Retinal pigment epithelial cell (primary cell): ENCODE measurements at places on chromosomes 6 and 20.
A peak's percentile ranks its signal among the peaks of the same experiment; 100 is the strongest.

DNA sequence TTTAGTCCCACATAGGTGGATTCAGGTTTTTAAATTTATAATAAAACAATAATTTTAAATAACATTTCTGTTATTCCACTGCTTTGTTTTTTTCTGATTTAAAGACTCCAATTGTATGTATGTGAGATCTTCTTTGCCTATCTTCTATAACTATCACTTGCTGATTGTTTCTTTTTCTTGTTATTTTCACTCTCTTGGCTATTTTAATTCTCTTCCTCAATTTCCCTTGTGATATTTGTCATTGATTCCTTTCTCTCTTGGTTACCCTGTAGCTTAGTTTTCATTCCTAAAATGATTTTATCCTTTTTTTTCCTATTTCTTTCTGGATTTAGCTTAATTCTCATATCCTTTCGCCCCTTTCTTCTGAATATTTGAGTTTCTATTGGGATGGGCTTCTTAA, 227.3 kb upstream of the TENT5A start:
- DNase-seq = no peak

GRCh38 chr6:43170417-43170930, 595 bp upstream of the SRF start:
- peak; percentile 74 for DNase-seq

DNA sequence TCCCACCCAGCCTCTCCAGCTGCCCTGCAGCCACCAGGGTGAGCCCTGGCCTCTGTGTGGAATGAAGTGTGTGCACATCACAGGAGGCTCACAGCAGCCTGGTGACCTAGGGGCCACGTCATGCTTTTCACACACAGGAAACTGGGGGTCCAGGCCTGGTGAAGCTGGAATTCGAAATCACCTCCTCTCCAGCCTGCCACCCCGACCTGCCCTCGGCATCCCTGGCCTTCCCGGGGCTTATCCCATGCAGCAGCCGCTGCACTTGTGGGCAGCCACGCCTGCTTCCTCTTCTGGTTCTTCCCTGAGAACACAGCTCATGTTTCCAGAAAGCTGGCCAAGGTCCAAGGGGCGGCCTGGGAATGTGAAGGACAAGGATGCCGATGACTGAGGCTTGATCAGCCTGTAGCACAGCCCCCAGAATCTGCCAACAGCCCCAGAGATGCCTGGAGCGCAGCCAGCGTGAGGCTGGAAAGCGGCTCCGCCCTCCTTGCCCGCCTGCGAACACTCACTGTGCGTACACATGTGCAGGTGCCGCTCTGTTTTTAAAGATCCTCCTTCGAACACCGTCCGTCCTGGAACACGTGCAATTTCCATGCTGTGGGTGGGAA, 4.2 kb upstream of the NTSR1 start:
- peak; percentile 85 for DNase-seq

- DNase-seq = no peak
Observed at GRCh38 chr6:74259981-74260380, 564.0 kb downstream of the CD109 start.

GRCh38 chr6:87075168-87075567, 19.7 kb downstream of the CGA start:
- DNase-seq = no peak

DNA sequence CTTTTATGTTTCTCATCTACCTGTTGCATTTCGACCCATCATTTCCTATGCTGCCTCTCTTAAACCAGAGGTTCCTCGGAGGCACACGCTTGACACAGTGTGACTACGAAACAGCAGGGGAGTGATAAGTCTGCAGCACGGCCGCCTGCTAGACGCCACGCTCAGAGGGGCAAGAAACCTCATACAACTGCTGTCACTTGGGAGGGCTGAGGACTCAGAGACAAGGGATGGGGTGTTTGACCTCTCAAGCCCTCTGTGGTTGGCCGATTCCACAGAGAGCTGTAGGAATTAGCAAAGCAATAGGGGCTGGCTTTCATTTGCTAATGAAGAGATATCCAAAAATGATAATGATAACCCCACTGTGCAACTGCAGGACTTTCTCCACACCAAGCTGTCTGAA, 372.5 kb downstream of the ZFAND3 start:
- DNase-seq = no peak

DNA sequence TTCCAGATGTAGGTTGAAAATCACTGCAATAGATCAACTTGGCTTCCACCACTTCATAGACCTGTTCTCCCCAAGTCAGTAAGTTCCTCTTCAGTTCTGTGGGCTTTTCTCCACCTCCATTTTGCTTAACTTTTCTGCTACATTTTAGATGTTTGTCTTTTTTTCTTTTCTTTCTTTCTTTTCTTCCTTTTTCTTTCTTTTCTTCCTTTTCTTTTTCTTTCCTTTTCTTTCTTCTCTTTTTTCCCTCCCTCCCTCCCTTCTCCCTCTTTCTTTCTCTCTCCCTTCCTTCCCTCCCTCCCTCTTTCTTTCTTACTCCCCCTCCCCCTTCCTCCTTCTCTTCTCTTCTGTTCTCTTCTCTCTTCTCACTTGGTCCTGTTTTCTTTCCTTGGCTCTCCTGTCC, 6.9 kb upstream of the FAM8A1 start:
- no peak for DNase-seq

- DNase-seq = no peak
Observed at GRCh38 chr20:53164072-53164471, 191.9 kb downstream of the TSHZ2 start.
